Inflammatory macrophage (primary cell): ENCODE measurements at places on chromosomes 5 and 9.

DNA sequence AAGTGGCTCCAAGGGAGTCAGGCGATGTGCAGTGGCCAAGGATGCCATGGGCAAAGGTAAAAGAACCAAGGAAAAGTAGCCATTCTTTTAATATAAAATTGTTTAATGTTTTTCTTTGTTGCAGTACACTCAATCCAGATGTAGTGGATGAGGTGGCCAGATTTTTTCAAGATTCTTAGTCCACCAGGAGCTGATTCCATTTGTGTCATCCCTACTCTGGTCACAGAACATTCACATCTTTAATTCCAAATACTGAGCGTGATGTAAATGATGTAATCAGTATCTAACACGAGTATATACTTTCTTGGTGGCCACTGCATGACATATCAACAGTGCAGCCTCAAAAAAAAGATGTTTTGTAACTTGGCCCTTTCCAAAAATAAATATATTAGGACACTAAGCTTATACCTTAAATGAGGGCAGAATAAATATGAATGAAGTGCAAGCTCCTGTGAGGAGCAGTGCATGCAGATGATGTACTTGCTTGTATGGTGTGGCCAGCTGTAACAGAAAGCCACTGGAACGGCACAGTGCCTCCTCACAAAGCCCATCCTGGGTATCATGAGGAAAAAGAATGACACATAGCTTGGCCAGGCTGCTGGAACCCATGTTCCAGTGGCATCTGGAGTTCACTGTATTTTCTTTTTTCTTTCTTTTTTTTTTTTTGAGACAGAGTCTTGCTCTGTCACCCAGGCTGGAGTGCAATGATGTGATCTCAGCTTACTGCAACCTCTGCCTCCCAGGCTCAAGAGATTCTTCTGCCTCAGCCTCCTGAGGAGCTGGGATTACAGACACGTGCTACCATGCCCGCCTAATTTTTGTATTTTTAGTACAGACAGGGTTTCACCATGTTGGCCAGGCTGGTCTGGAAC is 6.5 kb upstream of the SPATA24 start:
- DNase-seq = no peak

DNA sequence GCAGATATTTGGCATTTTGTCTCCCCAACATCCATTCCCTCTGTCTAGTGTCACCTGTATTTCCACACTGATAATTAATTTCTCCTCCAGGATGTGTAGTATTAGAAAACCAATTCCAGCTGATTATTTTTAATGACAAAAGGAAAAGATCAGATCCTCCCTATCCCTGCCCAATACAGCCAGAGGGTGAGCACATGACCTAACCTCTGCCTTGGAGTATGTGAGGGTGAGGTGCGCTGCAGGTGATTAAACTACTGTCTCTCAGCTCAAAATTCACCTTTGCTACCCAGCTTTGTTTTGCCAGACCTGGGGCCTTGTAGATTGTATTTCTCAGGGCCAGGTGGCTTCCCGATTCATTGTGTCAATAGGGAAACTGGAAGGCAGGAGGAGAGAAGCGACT is 402.1 kb downstream of the PRELID2 start:
- DNase-seq = no peak

GRCh38 chr5:136028782-136029742 is at the start of gene TGFBI:
Gene TGFBI (plus strand): TSS chr5:136028988. CDS start chr5:136029056, 68 bp downstream.
- peak; percentile 80 for DNase-seq

DNA sequence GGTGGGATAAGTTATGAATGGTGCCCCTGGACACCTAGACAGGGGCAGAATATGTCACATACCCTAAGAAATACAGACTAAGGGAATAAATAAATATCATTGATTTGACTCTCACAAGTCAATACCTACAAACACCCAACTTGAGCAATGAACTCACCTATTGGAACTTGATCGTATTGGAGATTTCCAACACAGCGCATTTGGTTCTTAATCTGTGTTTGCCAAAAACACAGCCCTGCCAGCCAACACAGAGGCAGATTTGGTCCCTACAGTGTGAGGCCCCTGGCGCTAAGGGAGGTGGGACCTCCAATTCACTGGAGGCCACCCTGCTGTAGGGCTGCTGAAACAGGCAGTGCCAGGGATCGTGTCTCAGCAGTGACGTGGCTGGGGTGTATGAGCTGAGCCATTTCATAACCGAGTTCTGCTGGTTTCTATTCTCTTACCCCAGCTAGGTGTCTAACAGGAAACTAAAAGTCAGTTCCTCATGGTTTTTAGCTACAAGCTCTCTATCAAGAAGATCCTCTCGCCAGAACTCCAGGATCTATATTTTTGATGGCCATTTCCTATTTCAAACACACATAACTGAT is 84.5 kb downstream of the SLC1A1 start:
- no peak for DNase-seq

DNA sequence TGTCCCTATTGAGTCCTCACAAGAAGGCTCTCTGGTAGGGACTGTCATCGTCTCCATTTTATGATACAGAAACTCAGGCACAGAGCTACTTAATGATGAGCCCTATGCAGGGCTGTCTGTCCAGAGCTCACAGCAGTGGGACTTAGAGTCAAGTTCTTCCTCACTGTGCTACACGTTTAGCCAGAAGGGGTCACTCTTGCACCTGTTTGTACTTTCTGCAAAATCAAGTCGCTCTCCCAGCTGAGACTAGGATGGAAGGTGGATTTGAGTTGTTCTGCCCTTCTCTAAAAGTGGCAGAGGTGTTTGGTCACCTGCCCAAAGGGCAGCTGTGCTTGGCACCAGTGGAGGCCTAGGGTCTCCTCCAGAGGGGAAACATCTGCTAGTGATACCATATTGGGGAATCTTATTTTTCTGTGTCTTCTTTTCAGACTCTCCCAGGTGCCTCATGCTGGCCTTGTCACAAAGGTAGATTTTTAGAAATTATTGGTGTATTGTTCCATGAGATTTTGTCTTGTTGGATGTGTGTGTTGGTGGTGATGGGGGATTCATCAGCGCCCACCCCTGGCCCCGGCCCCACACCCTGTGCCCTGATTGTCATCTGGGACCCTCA is 104.2 kb downstream of the PPARGC1B start:
- DNase-seq = peak; percentile 37

DNA sequence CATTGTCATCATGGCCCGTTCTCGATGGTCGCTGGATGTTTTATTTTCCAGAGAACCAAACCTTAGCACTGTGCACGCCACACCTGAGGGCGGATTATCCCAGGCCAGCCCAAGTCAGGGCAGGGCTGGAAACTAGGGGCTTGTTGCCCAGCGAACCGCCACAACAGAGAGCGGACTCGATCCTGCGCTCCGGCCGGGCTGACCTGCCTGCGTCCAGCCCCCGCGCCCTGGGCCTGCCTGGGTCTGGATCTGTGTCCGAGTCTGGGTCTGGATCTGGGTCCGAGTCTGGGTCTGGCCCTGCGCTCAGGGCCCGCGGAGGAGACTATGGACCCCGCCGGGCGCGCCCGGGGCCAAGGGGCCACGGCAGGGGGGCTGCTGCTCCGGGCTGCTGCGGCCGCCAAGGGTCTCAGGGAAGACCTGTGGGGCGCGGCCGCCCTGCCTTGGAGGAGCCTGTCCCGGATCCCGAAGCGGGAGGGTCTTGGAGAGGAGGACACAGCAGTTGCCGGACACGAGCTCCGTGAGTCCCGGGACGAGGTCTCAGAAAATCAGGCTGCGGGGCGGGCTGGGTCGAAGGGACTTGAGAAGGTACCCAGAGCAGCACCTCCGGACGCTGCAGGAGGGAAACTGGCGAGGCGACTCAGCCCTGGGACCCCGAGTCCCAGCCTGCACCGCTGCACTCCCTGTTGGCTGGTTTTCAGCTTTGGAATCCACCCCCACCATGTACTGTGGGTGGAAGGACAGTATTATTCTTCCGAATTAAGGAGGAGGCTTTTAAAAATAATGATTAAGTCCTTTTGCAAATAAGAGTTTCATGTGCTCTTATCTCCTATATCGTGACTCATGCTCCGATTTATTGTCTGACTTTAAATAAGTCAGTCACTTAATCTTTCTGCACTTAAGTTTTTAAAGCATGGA is at the start of gene ANKDD1B:
Gene ANKDD1B (plus strand): TSS at position 143 of the 915 bp plus-strand sequence. CDS start 182 bp downstream, at position 325.
- DNase-seq = no peak

DNA sequence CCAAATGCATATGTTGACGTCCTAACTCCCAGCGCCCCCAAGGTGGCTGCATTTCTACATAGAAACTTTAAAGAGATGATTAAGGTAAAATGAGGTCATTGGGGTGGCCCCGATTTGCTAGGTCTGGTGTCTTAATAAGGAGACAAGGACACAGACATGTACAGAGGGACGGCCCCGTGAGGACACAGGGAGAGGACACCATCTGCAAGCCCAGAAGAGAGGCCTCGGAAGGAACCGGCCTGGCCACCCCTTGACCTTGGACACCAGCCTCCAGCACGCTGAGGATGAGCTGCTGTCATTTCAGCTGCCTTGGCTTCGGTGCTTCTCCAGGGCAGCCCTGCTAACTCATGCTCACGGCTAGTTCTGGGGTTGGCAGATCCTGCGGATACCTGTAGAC is 73.2 kb downstream of the MRPL36 start:
- DNase-seq = no peak

DNA sequence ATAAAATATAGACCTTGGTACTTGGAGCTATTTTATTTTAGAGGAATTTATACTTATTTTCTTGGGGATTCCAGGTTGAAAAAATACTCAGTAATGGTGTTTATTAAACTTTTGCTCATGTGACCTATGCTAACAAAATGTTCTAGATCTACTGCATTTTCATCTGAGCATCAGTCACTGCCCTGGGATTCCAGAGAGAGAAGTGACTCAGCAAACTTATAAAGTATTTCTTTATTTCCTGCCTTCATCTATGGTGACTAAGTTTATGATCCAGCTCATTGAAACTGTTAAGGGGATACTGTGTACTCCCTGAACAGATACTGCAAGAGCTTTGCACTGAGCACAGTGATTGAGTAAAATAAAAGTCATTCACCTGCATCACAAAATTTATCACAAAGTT is 298.5 kb upstream of the CDH18 start:
- DNase-seq = no peak

DNA sequence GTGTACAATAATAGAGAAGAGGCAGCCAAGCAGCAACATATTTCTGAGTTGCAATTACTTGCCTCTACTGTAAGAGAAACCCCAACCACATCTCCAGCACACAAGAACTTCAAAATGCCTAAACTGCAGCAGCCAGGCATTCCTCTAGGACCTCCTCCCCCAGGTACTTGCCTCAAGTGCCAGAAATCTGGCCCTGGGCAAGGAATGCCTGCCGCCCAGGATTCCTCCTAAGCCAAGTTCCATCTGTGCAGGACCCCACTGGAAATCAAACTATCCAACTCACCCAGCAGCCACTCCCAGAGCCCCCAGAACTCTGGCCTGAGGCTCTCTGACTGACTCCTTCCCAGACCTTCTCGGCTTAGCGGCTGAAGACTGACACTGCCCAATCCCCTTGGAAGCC is 336.8 kb upstream of the RGMB start:
- no peak for DNase-seq

DNA sequence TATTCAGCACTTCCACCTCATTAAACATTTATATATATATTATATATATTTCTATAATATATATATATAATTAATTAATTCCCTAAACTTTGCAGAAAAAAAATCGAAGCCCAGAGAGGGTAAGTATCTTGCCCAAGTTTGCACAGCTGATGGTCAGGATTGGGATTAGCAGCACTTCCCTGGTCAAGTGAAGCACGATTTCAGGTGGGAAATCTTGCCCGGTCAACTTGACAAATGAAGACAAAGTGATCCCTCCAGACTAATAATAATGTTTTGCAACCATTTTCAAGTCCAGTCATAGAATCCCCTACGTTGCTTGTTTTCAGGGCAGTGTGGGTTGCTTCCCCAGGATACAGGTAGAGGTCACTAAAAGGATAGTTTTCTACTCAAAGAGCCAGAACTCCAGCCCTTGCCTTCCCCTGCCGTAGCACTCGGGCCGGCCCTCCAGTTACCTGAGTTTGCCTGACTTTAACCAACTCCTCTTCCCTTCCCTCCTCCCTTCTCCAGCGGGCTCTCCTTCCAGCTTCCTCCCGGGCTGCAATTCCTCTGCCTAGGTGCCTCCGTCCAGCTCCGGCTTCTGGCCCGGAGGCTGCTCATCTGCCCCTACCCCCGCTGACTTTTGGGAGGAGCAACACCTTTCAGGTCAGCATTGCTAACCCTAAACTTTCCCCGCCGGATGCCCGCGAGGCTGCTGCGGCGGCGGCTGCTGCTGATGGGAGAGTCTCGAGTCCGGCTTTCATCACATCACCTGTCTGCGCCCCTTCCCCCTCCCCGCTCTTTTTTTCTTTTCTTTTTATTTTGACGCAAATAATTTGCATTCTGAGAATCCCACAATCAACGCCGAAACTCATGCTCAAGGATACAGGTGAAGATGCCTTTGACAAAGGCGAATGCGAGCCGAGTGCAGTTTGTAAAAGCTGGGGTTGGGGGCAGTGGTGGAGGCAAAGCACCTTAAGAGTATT is 930 bp downstream of the PRLR start:
- no peak for DNase-seq

DNA sequence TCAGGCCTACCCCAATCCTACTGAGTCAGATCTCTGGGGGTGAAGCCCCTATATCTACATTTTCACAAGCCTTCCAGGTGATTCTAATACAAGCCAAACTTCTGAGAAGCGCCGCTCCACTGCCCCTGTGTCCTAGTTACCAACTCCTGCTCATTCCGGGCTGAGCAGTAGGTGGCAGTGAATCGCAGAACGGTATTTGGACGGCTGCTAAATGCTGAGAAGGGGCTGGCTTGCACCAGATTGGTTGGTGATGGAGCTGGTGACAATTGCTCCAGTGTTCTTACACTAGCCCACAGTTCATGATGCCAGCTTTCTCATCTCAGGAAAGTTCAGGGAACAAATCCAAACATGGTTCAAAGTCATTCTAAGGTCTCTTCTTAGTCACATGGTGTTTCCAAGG is 31.1 kb upstream of the FGF1 start:
- DNase-seq = peak; percentile 50

DNA sequence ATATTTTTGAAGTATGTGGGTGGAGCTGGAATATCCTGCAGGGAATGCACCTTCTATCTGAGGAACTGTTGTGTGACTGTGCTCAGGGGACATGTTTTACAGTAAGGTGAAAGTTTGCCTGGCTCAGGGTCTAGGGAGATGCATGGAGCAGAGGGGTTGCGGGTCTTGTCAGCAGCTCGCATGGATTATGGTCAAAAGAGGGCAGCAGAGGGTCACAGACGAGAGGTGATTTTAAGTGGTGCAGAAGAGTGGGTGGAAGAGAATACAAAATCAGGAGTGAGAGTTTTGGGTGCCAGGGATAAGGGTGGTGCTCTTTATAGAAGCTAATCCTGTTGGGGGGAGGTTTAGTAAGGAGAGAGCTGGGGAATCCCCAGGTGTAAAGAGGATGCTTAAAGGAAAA is 53.5 kb upstream of the GRIN3A start:
- no peak for DNase-seq

DNA sequence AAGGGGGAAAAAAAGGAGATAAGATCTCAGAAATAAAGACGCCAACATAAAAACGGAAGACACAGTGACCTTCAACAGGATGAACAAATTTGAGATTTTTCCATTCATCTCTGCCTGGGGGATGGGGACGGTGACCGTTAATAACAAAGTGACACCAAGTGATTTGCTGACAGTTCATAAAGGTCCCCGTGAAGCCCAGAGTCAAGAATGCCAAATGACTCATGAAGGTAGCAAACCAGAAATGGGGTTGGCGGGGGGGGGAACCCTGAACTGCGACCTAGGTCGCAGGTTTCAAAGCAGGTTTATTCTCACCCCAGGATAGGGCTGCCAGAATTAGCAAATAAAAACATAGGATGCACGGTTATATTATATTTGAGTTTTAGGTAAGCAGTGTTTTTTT is 21.1 kb upstream of the SHB start:
- DNase-seq = no peak
